ENCODE measurements at places on chromosomes 16 and 17. TPM values are rescaled to one million over a fixed set of nuclear protein-coding genes. Genes with fewer than 3 reads are reported as not detected.

Gene PYY
- not detected for total RNA-seq

Gene OR3A2
- not detected for total RNA-seq

Gene CHST4
- total RNA-seq = not detected

Gene ARL17B
- 5.6 TPM for total RNA-seq

Gene NUPR1
- total RNA-seq = 7.3 TPM

DNA sequence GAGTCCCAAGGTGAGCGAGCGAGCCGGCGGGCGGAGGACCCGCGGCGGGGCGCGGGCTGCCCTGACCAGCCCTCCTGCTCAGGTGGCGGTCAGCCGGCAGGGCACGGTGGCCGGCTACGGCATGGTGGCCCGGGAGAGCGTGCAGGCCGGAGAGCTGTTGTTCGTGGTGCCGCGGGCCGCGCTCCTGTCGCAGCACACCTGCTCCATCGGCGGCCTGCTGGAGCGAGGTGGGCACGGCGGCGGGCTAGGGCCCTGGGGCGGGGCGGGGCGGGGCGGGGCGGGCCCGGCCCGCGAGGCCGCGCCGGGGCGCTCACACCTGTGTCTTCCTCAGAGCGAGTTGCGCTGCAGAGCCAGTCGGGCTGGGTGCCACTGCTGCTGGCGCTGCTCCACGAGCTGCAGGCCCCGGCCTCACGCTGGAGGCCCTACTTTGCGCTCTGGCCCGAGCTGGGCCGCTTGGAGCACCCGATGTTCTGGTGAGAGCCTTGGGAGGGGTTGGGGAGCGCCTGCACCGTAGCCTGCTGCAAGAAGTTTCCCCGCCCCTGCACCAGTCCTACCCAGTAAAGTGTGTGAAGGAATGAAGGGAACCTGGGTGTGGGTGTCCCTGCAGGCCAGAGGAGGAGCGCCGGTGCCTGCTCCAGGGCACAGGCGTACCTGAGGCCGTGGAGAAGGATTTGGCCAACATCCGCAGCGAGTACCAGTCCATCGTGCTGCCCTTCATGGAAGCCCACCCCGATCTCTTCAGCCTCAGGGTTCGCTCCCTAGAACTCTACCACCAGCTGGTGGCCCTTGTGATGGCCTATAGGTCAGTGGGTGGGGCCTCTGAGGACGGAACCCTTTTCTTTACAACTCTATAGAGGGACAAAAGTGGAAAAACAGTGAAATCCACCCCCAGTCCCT, 802 bp downstream of the SETD6 start:
- DNase-seq = no peak
- H3K4me1 ChIP-seq = peaks cover 4% of the 10 kb centered on the region
- no peaks in the 10 kb centered on the region for H3K27me3 ChIP-seq
- no peaks in the 10 kb centered on the region for H3K36me3 ChIP-seq

GRCh38 chr17:43328650-43329049, 70.1 kb upstream of the ARL4D start:
- H3K27me3 ChIP-seq = no peaks in the 10 kb centered on the region
- H3K4me3 ChIP-seq = no peak overlapping the region
- no peaks in the 10 kb centered on the region for H3K4me1 ChIP-seq
- H3K27ac ChIP-seq = no peak overlapping the region
- H3K36me3 ChIP-seq = no peaks in the 10 kb centered on the region

- no peaks in the 10 kb centered on the region for H3K4me1 ChIP-seq
- H3K36me3 ChIP-seq = no peaks in the 10 kb centered on the region
- H3K27ac ChIP-seq = no peak within 1 kb of the TSS
- no peak for DNase-seq
These were observed at the start of gene CACNG3 for GRCh38 chr16:24255456-24256371. TSS of gene CACNG3 (plus strand) at chr16:24256335. CDS start at chr16:24256755, 420 bp downstream.

GRCh38 chr16:15689290-15689689, 39.2 kb downstream of the NDE1 start:
- H3K36me3 ChIP-seq = no peaks in the 10 kb centered on the region
- no peak overlapping the region for H3K27ac ChIP-seq
- DNase-seq = no peak
- H3K27me3 ChIP-seq = no peaks in the 10 kb centered on the region
- H3K4me3 ChIP-seq = no peak overlapping the region

DNA sequence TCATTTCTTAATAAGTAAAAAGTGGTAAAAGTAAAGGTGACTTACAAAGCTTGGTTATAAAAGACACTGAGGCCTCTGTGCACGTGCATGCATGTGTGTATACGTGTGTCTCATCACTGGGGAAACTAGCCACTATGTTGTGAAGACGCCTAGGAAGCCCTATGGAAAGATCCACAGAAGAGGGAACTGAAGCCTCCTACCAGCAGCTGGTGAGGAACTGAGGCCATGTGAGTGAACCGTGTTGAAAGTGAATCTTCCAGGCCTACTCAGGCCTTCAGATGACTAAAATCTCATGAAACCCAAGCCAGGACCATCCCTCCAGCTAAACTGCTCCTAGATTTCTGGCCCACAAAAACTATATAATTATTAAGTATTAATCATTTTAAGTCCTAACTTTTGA, 23.7 kb downstream of the PHLPP2 start:
- no peak for DNase-seq
- no peaks in the 10 kb centered on the region for H3K4me1 ChIP-seq
- no peaks in the 10 kb centered on the region for H3K27me3 ChIP-seq
- H3K27ac ChIP-seq = no peak overlapping the region
- H3K4me3 ChIP-seq = no peak overlapping the region

- no peaks in the 10 kb centered on the region for H3K4me1 ChIP-seq
- no peak overlapping the region for H3K4me3 ChIP-seq
- no peak overlapping the region for H3K27ac ChIP-seq
These were observed 15.9 kb downstream of the ZC3H18 start for GRCh38 chr16:88585927-88586581.

GRCh38 chr17:78329263-78330059, 30.4 kb downstream of the SOCS3 start:
- peaks cover 4% of the 10 kb centered on the region for H3K4me1 ChIP-seq
- H3K27me3 ChIP-seq = no peaks in the 10 kb centered on the region
- no peak overlapping the region for H3K4me3 ChIP-seq
- no peaks in the 10 kb centered on the region for H3K36me3 ChIP-seq

DNA sequence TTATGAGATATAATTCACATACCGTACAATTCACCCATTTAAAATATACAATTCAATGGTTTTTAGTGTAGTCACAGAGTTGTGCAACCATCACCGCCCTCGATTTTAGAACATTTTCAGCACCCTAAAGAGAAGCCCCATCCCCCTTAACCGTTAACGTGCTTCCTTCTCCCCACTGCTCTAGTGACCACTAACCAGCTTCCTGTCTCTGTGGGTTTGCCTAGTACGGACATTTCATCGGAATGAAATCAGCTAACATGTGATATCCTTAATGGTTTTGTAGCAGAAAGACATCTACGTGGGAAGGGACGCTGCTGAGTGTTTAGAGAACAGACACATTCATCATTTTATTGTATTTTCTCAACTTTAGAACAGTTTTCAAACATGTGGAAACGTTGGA, 80.8 kb upstream of the HSBP1 start:
- H3K4me1 ChIP-seq = no peaks in the 10 kb centered on the region
- no peak for DNase-seq
- H3K27ac ChIP-seq = no peak overlapping the region
- H3K36me3 ChIP-seq = no peaks in the 10 kb centered on the region
- no peaks in the 10 kb centered on the region for H3K27me3 ChIP-seq

DNA sequence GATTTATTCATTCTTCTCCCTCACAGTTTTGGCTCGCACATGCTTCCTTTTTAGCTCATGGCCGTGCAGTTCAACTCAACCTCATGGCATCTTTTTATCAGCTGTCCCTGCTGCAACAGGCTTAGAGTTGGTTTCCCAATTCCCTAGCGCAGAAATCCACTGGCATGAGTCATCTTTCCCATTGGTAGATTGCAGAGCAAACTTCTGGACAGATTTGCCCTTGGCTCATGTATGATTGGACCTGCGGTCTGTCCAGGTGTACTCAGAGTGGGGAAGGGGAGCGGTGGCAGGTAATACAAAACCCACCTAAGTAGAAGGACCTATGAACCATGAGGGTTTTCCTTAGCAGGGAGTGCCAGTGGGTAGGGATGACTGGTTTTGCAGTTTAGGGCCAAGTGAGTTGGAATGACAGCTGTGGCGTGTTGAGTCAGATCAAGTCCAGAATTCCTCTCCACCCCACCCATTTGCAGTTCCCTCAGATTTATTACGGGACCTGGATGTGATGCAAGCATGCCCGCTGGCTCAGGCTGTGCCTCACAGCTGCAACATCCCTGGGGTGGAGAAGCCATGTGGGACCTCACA, 584.7 kb downstream of the WWOX start:
- peak; percentile 85 for DNase-seq
- peak overlapping the region; percentile 85 for H3K27ac ChIP-seq
- H3K4me3 ChIP-seq = no peak overlapping the region
- H3K27me3 ChIP-seq = no peaks in the 10 kb centered on the region
- peaks cover 6% of the 10 kb centered on the region for H3K4me1 ChIP-seq

GRCh38 chr16:10383626-10384025, 2.2 kb upstream of the ATF7IP2 start:
- no peak overlapping the region for H3K4me3 ChIP-seq
- DNase-seq = no peak
- no peaks in the 10 kb centered on the region for H3K36me3 ChIP-seq
- no peaks in the 10 kb centered on the region for H3K27me3 ChIP-seq
- no peaks in the 10 kb centered on the region for H3K4me1 ChIP-seq

GRCh38 chr17:75927286-75927922, 13.4 kb downstream of the FBF1 start:
- DNase-seq = no peak
- no peaks in the 10 kb centered on the region for H3K27me3 ChIP-seq
- H3K36me3 ChIP-seq = no peaks in the 10 kb centered on the region
- no peak overlapping the region for H3K27ac ChIP-seq

DNA sequence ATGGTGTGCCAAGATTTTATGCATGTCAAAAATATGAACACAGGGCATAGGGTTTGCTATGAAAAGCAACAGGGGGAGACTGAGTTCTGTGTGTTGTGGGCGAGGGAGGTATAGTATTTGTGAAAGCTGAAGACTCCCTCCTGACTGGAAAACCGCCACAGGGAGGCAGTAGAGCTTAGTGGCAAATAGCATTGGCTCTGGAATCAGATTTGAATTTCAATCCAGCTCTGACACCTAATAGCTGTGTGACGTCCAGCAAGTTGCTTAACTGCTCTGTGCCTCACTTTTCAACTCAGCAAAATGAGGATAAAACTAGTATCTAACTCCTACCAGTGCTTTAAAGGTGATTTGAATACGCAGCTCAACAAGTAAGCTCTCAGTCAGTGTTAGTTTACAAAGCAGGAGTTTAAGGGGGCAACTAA, 22.0 kb downstream of the KPNA2 start:
- H3K36me3 ChIP-seq = no peaks in the 10 kb centered on the region
- DNase-seq = no peak
- H3K27ac ChIP-seq = no peak overlapping the region
- H3K4me3 ChIP-seq = no peak overlapping the region

DNA sequence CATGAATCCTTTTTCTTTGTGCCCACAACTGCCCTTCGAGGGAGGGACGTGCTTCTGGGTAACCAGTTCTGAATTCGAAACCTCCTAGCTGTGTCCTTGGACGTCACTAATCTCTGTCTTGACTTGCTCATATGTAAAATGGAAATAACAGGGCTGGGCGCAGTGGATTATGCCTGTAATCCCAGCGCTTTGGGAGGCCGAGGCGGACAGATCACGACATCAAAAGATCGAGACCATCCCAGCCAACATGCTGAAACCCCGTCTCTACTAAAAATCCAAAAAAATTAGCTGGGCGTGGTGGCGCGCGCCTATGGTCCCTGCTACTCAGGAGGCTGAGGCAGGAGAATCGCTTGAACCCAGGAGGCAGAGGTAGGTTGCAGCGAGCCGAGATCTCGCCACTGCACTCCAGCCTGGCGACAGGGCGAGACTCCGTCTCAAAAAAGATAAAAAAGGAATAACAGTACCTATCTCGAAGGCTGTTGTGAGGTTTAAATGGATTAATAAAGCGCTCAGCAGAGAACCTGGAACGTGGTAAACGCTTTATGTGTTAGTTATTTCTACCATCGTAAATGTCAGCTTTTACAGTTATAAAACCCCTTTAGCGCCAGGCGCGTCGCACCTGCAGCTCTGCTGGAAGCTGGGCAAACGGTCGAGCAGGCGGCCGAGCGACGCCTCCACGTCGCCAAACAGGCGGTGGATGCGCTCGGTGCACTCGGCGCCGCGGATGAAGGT, 641 bp downstream of the COG8 start:
- H3K27me3 ChIP-seq = no peaks in the 10 kb centered on the region
- H3K4me1 ChIP-seq = peaks cover 10% of the 10 kb centered on the region
- peak overlapping the region; percentile 85 for H3K27ac ChIP-seq
- peaks cover 4% of the 10 kb centered on the region for H3K36me3 ChIP-seq
- DNase-seq = no peak

GRCh38 chr17:46121165-46121764, 72.0 kb downstream of the KANSL1 start:
- H3K36me3 ChIP-seq = no peaks in the 10 kb centered on the region
- H3K4me3 ChIP-seq = no peak overlapping the region
- H3K4me1 ChIP-seq = no peaks in the 10 kb centered on the region
- DNase-seq = no peak
- no peaks in the 10 kb centered on the region for H3K27me3 ChIP-seq
- H3K27ac ChIP-seq = no peak overlapping the region

DNA sequence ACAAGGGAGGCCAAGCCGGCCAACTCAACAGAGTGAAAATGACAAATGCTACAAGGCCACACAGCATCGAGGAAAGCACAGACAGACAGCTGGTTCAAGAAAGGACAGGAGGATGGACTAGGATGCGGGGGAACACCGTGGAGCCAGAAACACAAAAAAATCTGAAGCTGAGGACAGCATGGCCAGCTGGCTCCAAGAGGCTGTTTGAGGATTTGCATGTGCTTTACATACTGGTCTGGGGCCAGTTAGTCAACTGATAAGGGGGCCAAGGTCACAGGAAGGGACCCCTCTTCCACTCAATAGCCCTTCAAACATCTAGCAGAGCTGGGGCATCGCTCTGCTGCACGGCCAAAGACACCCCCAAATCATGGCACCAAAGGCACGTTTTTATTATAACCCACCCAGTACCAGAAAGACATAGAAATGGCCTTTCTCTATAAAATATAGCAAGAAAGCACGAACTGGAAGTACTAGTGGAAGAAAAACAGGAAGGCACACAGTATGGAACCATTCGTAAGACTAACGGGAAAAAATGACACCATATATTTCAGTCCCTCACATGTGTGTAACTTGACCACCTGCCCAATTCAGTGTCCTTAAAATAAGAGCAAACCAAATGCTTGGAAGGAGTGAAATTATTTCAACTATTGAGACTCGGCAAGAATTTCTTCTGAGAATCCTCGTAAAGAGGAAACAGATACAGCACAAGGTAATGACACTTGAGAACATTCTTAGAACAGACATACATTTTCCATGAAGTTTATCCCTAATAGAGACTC, 7.8 kb upstream of the SRL start:
- H3K36me3 ChIP-seq = no peaks in the 10 kb centered on the region
- no peak overlapping the region for H3K4me3 ChIP-seq
- DNase-seq = no peak
- no peak overlapping the region for H3K27ac ChIP-seq
- H3K27me3 ChIP-seq = no peaks in the 10 kb centered on the region
- H3K4me1 ChIP-seq = no peaks in the 10 kb centered on the region

Measured in uterus (tissue), 4 donors.